ENCODE measurements at places on chromosomes 2 and 18.

GRCh38 chr2:172964511-172965139 lies 111.0 kb upstream of the MAP3K20 start:
- no peak overlapping the region for H3K27ac ChIP-seq
- no peak overlapping the region for H3K4me3 ChIP-seq
- no peaks in the 10 kb centered on the region for H3K4me1 ChIP-seq
- DNase-seq: no peak

DNA sequence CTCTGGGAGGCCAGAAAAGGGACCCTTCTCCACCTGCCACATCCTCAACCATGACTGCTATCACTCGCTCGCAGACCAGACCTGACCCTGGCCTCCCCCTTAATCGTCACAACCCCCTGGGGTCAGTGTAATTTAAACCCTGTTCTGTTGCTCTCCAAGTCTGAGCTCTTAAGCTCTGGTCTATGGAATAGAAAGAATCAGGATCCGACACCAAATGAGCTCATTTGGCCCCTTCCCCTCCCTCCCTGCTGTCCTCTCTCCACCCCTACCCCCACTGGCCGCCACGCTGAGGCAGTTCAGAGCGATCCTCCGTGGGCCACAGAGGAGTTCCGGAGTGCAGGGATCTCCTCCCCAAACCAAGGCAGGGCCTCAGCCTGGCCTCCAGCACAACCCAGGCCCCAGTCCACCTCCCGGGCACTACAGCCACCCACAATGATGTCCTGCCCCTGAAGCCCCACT lies 5.3 kb downstream of the DNMT3A start:
- H3K27me3 ChIP-seq: peaks cover 3% of the 10 kb centered on the region
- H3K4me1 ChIP-seq: peaks cover 57% of the 10 kb centered on the region
- H3K4me3 ChIP-seq: no peak overlapping the region
- DNase-seq: no peak
- no peaks in the 10 kb centered on the region for H3K36me3 ChIP-seq

DNA sequence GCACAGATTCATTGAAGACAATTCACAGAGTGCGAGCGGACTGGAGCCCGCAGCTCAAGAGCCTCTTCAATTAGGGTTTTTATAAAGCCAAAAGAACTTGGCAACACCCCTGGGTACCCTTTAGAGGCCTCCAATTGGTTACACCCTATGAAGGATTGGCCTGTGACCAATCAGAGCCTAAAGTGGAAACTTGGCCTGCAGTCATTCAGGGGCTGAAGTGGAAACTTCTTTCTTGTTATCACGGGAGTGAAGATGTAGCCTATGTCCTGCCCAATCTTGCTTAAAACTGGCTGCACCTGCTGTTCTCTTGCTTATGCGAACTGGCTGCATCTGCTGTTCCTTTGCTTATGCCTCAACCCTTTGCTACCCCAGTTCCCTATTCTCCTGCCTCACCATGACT lies 1.8 kb upstream of the HJURP start:
- no peak overlapping the region for H3K27ac ChIP-seq
- no peak overlapping the region for H3K4me3 ChIP-seq
- no peak for DNase-seq
- H3K27me3 ChIP-seq: peaks cover 8% of the 10 kb centered on the region

GRCh38 chr2:173353556-173353955 lies 1.1 kb upstream of the CDCA7 start:
- peaks cover 6% of the 10 kb centered on the region for H3K27me3 ChIP-seq
- H3K4me1 ChIP-seq: peaks cover 18% of the 10 kb centered on the region
- no peak overlapping the region for H3K27ac ChIP-seq
- no peak for DNase-seq

DNA sequence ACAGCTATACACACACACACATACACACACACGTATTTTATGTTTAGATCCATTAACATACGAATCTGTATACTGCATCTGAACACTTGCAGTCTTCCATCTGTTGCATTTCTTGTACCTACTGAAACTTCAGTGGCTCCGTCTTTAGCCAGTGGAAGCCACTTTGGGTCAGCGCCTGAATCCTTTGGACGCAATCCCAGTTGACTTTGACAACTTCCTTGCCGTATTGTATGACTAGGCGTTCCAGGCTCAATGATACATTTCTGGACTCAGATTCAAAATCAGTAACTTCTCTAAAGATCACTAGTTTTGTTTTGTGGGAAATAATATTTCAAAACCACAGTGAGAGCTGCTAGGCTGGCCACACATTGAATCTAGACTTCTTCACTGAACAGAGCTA lies 101.5 kb upstream of the GPC1 start:
- no peaks in the 10 kb centered on the region for H3K4me1 ChIP-seq
- no peak overlapping the region for H3K4me3 ChIP-seq
- H3K36me3 ChIP-seq: no peaks in the 10 kb centered on the region
- peaks cover 5% of the 10 kb centered on the region for H3K27me3 ChIP-seq

DNA sequence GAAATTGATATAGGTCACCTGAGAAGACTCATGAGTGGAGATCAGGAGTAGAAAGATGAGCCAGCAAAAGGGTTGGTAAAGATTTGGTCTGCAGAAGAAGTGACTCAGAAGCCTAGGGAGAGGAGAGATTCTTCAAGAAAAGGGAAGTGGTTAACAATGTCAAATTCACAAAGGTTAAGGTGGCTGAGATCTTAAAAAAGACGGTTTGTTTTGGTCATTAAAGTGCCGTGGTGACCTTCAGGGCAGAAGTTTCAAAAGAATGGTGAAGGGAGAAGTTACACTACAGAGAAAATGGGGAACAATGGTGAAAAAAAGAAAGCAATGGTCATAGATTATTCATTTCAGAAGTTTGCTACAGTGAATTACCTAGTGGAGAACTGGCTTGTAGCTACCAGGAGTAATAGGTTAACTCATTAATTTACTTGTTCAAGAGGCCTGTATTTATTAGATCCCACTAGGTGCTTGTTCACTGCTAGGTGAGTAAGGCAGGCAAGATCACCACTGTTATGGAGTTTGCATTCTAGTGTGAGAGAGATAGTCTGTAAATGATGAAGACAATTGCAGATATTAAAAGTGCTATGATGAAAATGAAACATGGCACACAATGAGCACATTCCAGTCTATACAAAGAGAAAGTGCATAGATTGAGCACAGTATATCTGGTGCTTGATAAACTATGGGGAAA lies 43.0 kb downstream of the FBXO48 start:
- H3K27me3 ChIP-seq: no peaks in the 10 kb centered on the region
- H3K4me3 ChIP-seq: no peak overlapping the region
- no peak overlapping the region for H3K27ac ChIP-seq
- peak; percentile 69 for DNase-seq
- H3K36me3 ChIP-seq: peaks cover 3% of the 10 kb centered on the region
- H3K4me1 ChIP-seq: peaks cover 32% of the 10 kb centered on the region

DNA sequence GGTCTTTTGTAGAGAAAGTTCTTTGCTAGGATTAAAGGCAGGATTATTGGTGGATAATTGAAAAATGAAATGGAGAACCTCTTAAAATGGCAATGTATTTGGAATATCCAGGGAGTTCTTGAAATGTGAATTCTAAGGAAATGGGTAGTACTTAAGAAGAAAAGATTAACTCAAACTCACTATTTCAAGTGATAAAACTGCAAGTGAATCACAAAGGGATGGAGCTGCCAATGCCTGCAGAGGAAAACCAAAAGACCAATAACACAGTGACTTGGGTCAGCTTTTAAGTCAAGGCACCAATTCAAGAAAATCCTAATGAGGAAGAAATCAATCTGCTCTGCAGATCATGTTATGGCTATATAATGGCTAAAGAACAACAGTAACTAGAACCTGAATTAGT lies 67.6 kb upstream of the ETAA1 start:
- no peaks in the 10 kb centered on the region for H3K4me1 ChIP-seq
- no peak overlapping the region for H3K27ac ChIP-seq
- H3K27me3 ChIP-seq: no peaks in the 10 kb centered on the region
- DNase-seq: no peak

DNA sequence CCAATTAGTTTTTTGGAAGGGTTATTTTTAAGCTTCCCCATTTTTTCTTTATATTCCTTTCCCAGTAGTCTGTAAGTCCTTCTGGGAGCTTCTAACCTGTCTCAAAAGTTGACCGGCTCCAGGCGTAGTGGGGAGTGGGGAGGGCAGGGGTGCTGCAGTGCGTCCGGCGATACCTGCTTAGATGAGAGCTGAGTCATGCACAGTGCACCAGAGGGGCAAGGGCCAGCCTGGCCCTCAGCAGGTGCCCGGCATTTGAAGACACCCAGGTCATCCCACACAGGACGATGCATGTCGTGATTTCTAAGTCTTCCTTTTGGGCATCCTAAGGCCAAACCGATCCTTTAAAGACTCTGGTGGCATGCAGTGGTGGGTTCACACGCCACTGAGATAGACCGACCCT lies 73.4 kb downstream of the TPO start:
- no peaks in the 10 kb centered on the region for H3K4me1 ChIP-seq
- no peaks in the 10 kb centered on the region for H3K27me3 ChIP-seq
- no peak overlapping the region for H3K4me3 ChIP-seq
- DNase-seq: no peak
- no peaks in the 10 kb centered on the region for H3K36me3 ChIP-seq
- no peak overlapping the region for H3K27ac ChIP-seq

Measured in immature natural killer cell (primary cell).